ENCODE measurements at places on chromosomes 7 and 10. TPM values are rescaled to one million over a fixed set of nuclear protein-coding genes. Genes with fewer than 3 reads are reported as not detected.

CEP41 gene
- total RNA-seq = 35.5 TPM

PALD1 gene
- total RNA-seq = 14.7 TPM

ERVW-1 gene
- not detected for total RNA-seq

CYP2C8 gene
- 3.4 TPM for total RNA-seq

SLC35G1 gene
- total RNA-seq = 5.7 TPM

PCGF6 gene
- 5.9 TPM for total RNA-seq

MRLN gene
- 1.2 TPM for total RNA-seq

GRCh38 chr10:24219963-24220362 lies 11.0 kb downstream of the KIAA1217 start:
- no peak for DNase-seq

- DNase-seq = no peak
Measured at GRCh38 chr10:80917636-80918035, 379.9 kb downstream of the SH2D4B start.

GRCh38 chr10:125482637-125483036 lies 200.3 kb downstream of the TEX36 start:
- DNase-seq = no peak

DNA sequence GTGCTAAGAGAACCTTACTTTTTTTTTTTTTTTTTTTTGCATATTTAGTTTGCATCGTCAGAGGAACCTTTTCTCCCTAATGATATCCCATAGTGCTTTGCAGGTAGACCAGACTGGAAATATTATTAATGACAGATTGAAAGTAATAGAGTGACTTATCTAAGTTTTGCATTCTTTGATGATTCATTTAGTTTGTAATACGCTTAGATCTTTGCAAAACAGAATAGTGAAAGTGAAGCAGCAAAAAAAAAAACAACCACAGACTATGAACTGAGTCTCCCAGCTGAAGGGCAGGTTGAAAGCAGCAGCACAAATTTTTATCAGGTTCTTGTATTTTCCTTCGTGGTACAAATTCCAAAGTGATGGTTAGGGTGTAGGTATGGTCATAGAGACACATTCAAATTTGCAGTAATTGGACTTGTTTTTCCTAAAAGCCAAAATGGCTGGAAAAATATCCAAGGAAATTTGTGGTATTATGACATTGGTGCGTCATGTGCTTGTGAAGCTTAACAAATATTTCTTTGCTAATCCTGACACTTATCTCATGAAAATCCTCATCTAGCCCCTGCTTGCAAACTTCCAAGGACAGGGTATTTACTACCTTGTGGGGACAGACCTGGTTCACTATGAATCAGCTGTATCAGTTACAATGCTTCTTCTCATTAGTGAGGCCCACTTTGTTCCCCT lies 81.8 kb upstream of the CREB5 start:
- no peak for DNase-seq

DNA sequence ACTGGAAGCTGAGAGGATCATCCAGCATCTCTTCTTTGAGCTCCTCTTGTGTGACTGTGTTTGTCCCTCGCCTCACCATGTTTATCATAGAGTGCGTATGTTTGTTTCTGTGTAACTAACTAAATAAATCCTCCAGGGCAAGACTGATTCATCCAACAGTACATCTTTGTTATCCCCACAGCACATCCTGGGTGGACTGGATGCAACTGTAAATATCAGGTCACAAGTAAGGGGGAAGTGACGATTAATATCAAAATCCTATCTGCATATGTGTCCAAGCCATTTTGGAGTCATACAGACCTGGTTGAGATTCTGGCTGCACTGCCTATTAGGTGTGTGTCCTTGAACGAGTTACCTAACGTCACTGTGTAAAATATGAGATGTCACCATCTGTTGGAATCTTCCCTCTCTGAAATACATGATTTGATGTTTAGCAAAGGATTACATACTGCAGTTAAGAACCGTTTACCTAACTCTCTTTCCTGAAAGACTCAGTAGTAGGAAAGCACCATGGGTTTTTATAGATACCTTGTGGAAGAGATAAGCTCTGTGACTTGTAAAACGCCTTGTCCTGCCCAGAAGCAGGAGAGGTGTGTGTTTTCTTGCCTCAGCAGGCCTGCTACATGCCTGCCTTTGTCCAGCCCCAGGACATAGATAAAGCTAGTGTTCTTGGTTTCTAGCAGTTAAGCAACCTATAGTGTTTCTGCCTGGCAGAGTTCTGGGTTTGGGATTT lies 25.8 kb downstream of the WBP1L start:
- no peak for DNase-seq

DNA sequence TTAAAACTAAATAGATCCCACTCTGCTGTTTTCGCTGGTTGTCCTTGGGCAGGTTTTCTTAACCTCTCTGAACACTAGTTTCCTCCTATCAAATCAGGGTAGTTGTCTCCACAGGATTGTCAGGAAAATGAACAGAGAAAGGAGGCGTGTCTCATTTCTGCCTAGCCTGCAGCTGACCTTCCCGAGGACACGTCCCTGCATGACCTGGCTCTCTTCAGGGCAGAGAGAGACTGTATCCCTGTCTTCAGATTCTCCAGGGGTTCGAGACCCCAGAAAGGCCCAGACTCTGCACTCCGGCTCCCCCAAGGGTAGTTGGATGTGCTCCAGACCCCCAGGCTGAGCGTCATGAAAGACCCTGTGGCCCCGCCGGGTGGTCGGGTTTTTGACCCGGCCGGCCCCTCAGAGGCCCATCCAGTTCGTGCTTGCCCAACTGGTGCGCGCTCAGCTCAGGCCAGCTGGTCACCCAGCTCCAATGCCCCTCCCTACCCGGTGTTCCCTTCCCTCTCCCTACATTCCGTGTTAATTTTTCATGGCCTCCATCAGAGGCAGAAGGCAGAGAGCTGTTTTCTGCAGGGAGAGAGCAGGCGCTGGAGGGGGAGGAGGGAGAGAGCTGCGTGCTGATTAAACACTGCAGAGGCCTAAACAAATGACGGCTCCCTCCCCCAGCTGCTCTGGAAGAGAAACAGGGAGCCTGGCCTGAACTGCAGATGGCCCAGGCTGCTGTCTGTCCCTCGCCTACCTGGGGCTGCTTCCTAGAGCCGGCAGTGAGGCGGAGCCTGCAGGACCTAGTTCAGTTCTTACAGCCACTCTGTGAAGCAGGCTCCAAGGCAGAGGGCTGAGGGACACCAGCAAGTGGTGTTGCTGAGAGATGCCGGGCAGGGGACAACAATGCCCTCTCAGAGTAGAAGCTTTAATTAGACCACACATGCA lies 86.2 kb upstream of the PPIF start:
- peak; percentile 67 for DNase-seq

GRCh38 chr7:935164-935873 lies 19.2 kb downstream of the ADAP1 start:
- no peak for DNase-seq

- no peak for DNase-seq
Measured at GRCh38 chr10:51698473-51699063, 827 bp downstream of the CSTF2T start.

DNA sequence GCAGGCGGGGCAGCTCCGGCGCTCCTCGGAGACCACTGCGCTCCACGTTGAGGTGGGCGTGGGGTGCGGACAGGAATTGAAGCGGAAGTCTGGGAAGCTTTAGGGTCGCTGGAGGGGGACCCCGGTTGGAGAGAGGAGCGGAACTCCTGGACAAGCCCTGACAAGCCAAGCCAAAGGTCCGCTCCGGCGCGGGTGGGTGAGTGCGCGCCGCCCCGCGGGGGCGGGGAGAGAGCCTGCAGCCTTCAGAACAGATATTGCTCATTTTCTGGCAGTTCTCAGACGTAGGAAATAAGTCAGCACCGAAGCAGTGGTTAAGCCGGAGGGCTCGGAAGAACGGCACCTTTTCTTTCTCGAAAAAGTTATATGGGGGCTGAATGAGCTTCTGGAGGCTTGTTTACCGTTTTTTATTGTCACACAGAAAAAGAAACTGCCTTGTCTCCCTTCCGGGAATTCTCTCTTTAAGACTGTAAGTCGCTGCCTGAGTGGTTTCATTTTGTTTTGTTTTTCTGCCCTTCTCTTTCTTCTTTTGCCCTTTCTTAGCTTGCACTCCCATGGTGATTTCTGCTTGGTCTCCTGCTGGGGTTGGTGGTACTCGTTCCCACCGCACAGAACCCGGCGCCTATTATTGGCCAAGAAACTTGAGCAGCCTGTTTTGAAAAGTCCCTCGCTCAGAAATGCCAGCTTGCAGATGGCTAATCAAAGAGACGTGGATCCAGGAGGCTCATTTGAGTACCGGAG lies 732 bp downstream of the FAS start:
- DNase-seq = peak; percentile 64

GRCh38 chr7:119522263-119522662 lies 750.7 kb upstream of the KCND2 start:
- no peak for DNase-seq

GRCh38 chr7:122166740-122167139 lies 22.7 kb upstream of the AASS start:
- no peak for DNase-seq

DNA sequence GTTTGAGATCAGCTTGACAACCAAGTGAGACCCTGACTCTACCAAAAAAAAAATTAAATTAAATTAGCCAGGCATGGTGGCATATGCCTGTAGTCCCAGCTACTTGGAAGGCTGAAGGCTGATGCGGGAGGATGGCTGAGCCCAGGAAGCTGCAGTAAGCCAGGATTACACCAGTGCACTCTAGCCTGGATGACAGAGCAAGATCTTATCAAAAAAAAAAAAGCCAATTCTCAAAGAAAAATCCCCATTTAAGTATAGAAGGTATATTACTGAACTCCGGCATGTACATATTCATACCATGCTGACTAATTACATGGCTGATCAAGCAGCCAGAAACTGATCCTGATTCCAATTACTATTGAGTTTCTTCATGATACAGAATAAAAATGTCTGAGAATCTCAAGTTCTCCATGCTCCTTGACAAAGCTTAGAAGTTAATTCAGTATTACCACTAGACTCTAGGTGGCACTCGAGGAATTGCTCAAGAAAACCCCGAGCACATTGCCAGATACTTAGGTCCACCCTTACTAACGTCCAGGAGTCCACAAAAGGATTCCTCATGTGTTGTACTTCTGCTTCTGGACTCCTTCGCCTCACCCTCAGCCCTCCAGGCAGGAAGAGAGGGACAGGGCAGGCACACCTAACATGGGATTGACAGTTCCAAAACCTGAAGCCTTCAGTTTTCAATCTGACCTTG lies 148.9 kb downstream of the PARD3 start:
- DNase-seq = no peak

- DNase-seq = no peak
Measured at GRCh38 chr7:7976677-7977076, 8.1 kb downstream of the GLCCI1 start.

GRCh38 chr7:149732611-149733010 lies 40.8 kb downstream of the ZNF467 start:
- DNase-seq = no peak

DNA sequence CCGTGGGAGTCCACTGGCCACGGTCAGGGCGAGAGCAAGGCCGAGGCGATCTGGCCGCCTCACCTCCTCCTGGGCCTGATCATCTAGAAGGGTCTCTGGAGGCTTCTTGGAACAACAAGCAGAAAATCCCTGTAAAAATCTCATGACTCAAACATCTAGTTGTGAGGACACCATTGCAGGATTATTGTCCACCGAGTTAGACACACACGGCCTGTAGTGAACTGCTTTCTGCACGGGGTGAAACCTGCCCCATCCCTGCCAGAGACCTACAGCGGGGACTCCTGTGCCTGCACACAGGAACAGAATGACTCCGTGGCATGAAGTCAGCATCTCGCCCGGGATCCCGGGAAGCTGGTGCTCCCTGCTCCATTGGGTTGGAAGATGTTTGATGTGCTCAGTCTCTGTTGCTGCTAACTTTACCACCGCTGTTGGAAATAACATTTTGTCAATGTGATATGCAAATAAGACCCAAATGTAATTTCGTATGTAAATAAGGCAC lies 267.0 kb upstream of the TCERG1L start:
- DNase-seq = no peak

DNA sequence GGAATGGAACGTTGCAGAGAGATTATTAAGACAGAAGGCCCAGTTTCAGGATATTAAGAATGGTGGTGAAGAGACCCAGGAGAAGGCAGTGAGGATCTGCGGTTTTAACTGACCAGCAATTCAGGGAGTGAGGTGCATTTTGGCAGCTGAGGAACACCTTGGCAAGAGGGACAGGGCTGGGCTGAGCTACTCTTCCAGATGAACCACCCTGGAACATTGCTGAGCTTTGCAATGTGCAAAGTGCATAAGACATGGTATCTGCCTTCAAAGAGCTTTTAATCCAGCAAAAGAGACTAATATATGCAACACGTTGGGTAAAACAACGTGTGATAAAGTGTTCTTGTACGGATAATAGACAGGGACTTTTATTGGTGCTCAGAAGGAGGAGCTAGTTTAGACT lies 181.0 kb upstream of the AGK start:
- no peak for DNase-seq

DNA sequence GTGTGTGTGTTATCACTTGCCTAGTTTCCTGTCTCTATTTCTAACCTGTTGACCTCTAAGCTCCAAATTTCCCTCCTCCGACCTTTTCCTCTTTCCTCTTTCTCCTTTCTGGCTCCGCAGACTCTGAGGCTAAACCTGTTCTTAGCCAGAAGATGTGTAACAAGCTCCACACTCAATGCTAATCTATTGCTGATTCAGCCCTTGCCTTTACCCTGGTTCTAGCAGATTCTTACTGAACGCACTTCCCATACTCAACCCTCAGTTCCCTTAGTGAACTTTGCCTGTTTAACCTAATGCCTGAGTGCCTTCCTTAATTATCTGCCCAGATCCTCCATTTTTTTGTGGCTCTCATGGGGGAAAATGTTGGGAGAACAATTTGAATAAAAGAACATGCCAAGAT lies 30.0 kb upstream of the SGMS1 start:
- DNase-seq = no peak

GRCh38 chr10:59337201-59337652 lies 25.1 kb downstream of the FAM13C start:
- peak; percentile 48 for DNase-seq

- no peak for DNase-seq
Measured at GRCh38 chr10:33321516-33321915, 13.0 kb downstream of the NRP1 start.
